ENCODE measurements at places on chromosomes 11 and 22. TPM values are rescaled to one million over a fixed set of nuclear protein-coding genes. Genes with fewer than 3 reads are reported as not detected.

DNA sequence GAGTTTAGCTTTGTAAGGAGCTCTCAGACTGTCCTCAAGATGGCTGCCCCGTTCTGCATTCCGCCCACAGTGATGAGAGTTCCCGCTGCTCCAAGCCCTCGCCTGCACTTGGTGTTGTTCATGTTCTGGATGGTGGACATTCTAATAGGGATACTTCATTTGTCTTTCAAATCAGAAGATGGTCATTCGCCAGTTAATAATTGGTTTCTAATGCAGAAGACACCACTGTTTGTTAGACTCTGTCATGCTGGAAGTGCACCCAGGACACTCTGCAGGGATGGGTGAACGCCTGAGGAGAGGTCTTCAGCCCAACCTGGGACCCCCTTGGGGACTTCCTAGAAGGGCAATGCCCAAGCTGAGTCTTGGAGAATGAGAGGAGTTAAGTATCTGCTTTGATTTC is 836.4 kb downstream of the TBC1D22A start:
- ATAC-seq: no peak

DNA sequence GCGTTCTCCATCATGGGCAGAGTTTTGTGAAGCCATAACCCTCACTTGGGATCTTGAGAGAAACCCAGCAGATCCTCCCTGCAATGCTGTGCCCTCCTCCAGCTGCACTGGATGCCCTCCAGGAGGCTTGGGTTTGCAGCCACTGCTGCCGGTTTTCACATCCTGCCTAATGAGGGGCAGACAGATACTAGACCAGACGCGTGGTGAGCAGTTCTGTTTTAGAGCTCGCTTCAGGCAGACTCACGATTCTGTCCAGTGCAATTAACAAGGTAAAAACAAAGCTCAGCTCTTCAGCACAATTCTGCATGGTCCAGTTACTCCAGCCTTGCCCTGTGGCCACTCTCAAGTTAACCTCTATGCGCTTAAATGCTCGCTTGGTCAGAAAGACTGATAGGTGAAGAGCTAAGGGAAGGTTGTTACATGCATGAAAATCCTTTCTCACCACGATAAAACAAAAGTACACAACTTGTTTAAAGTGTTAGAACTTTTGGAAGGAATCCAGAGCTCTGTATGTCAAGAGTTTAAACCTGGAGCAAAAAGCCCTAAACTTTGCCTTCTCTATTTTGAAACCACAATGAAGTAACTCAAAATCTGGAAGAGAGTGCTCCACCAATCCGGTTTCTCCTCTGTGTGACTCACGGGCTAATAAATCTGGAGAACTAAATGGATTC is 292.3 kb upstream of the FAT3 start:
- ATAC-seq: no peak

DNA sequence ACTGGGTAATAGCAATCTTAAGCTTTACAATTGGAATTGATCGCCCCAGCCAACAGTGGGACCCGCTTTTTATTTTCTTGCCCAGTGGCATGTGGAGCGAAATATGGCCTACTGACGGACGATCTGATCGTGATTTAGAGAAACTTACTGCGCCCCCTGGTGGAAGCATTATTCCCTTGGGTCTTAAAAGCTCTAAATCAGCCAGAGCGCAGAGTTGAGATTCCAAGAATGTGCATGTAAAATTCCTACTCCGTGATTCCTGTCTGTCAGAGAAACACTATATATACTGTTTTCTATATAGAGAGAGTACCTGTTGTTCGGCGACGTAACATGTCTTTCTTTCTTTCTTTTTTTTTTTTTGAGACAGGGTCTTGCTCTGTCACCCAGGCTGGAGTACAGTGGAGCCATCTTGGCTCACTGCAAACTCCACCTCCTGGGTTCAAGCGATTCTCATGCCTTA is 3.7 kb upstream of the DPF2 start:
- peak; percentile 40 for ATAC-seq

DNA sequence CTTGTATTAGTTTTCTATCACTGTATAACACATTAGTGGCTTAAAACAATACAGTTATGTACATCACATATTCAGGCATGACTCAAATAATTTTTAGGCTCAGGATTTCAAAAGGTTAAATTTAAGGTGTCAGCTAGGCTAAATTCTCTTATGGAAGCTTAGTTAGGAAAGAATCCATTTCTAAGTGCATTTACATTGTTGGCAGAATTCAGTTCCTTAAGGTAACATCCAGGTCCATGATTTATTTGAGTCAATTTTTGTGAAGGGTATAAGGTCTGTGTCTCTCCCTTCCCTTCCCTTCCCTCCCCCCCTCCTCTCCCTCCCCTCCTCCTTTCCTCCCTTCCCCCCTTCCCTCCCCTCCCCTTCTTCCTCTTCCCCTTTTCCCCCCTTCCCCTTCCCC is 399.0 kb upstream of the CNTN5 start:
- no peak for ATAC-seq

- ATAC-seq: no peak
These were observed 15.3 kb upstream of the CDC42BPG start for GRCh38 chr11:64859542-64860414.

GRCh38 chr11:36509201-36509639 is 852 bp downstream of the TRAF6 start:
- no peak for ATAC-seq

DNA sequence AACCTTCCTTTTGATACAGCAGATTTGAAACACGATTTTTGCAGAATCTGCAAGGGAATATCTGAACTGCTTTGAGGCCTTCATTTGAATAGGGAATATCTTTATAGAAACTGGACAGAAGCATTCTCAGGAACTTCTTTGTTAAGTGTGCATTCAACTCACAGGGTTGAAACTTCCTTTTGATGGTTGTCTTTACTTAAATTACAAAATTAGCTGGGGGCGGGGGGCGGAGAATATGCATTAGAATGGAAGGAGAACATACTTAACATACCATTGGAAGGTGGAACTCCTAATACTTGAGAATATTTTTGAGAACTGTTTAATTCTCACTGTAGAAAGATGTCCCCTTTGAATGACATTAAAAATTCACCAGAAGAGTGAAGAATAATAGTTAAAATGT is 104.4 kb downstream of the TRIM51G start:
- ATAC-seq: no peak

DNA sequence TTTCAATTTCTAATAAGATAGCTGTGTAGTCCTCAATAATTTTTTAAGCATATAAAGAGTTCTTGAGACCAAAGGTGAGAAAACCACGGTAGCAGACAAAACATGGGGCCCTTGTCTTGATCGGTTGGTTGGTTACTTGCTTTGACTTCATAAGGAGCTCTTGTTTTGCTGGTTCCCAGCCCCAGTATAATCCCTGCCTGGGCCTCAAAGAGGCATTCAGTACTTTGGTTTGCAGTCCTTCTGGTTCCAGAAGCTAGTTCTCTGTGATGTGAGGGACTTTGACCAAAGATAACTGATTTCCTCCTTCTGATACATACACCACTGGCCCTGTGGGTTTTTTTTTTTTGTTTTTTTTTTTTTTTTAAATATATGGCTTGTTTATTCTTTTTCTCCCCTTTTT is 17.1 kb downstream of the MARK2 start:
- no peak for ATAC-seq

DNA sequence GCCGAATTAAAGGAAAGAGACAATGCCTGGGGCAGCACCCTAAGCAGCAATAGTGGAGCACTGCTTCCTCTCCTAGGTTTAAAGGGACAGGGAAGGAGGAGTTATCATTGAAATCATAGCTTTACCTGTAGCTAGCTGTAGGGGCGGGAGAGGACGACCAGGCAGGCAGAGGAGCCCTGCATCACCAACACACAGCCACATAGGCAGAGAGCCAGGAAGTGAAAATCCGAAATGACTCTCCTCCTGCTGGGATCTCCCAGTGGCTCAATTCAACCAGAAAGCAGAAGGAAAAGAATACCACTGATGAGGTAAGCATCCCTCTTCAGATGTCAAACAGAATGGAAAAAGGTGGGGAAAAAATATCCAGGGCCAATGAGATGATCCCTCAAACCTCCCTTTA is 20.4 kb downstream of the MRGPRX4 start:
- no peak for ATAC-seq

- ATAC-seq: no peak
These were observed 78.2 kb downstream of the SMCO4 start for GRCh38 chr11:93464927-93465540.

DNA sequence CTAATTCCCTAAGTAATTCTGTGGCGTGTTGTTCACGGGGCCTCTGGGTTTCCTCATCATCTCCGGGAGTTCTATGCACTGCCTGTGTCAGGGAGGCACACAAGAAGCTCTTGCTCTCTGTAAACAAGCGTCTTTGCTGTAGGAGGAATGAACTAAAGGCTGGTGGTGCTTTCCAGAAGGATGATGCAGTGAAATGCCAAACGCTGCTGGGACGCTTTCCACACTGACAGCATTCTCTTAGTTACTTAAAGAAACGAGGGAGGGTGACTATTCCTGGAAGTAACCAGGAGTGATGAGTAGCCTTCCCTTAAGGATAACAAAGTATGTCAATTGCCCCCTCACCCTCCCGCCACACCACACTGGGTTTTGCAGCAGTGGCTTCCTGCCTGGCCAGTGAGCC is 38.5 kb upstream of the NUP50 start:
- no peak for ATAC-seq

- no peak for ATAC-seq
These were observed 21.8 kb upstream of the IL17REL start for GRCh38 chr22:50034126-50035081.

DNA sequence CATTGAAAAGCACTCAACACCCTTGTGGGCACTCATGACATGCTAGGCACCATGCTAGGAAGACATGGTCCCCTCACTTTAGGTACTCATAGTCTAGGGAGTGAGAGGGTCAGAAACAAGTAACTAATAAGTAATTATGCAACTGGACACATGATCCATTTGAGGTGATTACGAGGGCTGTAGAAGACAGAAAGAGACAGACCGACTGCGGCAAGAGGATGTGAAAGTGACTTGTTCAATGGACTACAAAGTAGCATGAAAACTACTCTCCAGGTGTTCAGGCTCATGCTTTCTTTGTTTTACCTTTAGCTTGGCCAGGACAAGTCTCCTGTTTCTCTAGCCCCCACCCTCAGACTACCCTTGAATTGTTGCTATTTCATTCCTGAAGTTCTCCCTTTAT is 310.8 kb upstream of the SORL1-AS1 start:
- ATAC-seq: no peak

DNA sequence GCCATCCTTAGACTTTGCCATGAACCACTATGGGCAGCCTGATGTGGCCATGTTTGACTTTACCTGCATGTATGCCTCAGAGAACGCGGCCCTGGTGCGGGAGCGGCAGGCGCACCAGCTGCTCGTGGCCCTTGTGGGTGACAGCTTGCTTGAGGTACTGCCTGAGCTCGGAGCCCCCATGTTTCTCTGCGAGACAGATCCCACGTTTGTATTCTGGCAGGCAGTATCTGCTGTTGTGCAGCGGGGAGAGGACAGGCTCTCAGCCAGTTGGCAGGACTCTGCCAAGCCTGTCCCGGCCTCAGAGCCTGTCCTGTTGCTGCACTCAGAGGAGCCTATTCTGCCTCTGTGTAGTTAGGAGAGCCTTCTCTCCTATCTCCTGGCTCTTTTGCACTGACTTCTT is 109.9 kb downstream of the MICAL2 start:
- ATAC-seq: peak; percentile 80

- ATAC-seq: no peak
These were observed 108.7 kb upstream of the E2F8 start for GRCh38 chr11:19349340-19350025.

GRCh38 chr11:107676336-107677057 is 35.4 kb downstream of the SLN start:
- ATAC-seq: no peak

The OR52N4 gene
- total RNA-seq: not detected

The HBB gene
- total RNA-seq: 16.1 TPM

The SNX32 gene
- total RNA-seq: not detected

The IGF2 gene
- 49.5 TPM for total RNA-seq

The CRYBB2 gene
- not detected for total RNA-seq

The NUDT8 gene
- 2.4 TPM for total RNA-seq

The CLNS1A gene
- 98.6 TPM for total RNA-seq

The APOL1 gene
- 26.8 TPM for total RNA-seq

The C11orf91 gene
- total RNA-seq: not detected

The TIGD3 gene
- total RNA-seq: not detected

Measured in gastroesophageal sphincter (tissue), 4 donors.